PC-3 (cell line): ENCODE measurements at places on chromosomes 4 and X. TPM values are rescaled to one million over a fixed set of nuclear protein-coding genes. Genes with fewer than 3 reads are reported as not detected.
A peak's percentile ranks its signal among the peaks of the same experiment; 100 is the strongest.

- peak overlapping the region; percentile 93 for H3K4me3 ChIP-seq
- no peaks in the 10 kb centered on the region for H3K27me3 ChIP-seq
- peaks cover 10% of the 10 kb centered on the region; the same call in 1 of the 2 replicates for H3K36me3 ChIP-seq
- DNase-seq: no peak
Observed at GRCh38 chr4:139015948-139016471, 429 bp downstream of the NOCT start.

GRCh38 chr4:98929341-98930267, 671 bp upstream of the EIF4E start:
- H3K27ac ChIP-seq: peak overlapping the region; percentile 98
- H3K4me3 ChIP-seq: peak overlapping the region; percentile 92
- no peaks in the 10 kb centered on the region for H3K27me3 ChIP-seq
- peaks cover 17% of the 10 kb centered on the region for H3K4me1 ChIP-seq

GRCh38 chr4:134278675-134279074, 77.1 kb upstream of the PABPC4L start:
- H3K36me3 ChIP-seq: no peaks in the 10 kb centered on the region
- H3K4me1 ChIP-seq: no peaks in the 10 kb centered on the region
- no peaks in the 10 kb centered on the region for H3K27me3 ChIP-seq
- no peak overlapping the region for H3K27ac ChIP-seq

GRCh38 chr4:25941457-25942221, 27.6 kb downstream of the SMIM20 start:
- no peaks in the 10 kb centered on the region for H3K36me3 ChIP-seq
- no peak for DNase-seq
- no peaks in the 10 kb centered on the region for H3K4me1 ChIP-seq
- H3K27me3 ChIP-seq: no peaks in the 10 kb centered on the region
- no peak overlapping the region for H3K27ac ChIP-seq
- no peak overlapping the region for H3K4me3 ChIP-seq

- H3K36me3 ChIP-seq: no peaks in the 10 kb centered on the region; the same call in 1 of the 2 replicates
- no peak overlapping the region for H3K27ac ChIP-seq
- H3K4me3 ChIP-seq: no peak overlapping the region
- H3K4me1 ChIP-seq: no peaks in the 10 kb centered on the region
- no peaks in the 10 kb centered on the region for H3K27me3 ChIP-seq
Observed at GRCh38 chr4:1208266-1208961, 36.0 kb upstream of the SPON2 start.

- H3K36me3 ChIP-seq: no peaks in the 10 kb centered on the region
- H3K4me1 ChIP-seq: no peaks in the 10 kb centered on the region
- H3K4me3 ChIP-seq: peak within 1 kb of the TSS; percentile 50
- no peak within 1 kb of the TSS for H3K27ac ChIP-seq
- no peak for DNase-seq
- no peaks in the 10 kb centered on the region for H3K27me3 ChIP-seq
Observed at GRCh38 chr4:48483006-48483776, at the start of gene SLC10A4. Gene SLC10A4, plus strand, starts transcription at chr4:48483343. Its CDS starts 219 bp downstream, at chr4:48483562.

- no peaks in the 10 kb centered on the region for H3K36me3 ChIP-seq
- no peaks in the 10 kb centered on the region for H3K4me1 ChIP-seq
- H3K27me3 ChIP-seq: no peaks in the 10 kb centered on the region
- H3K4me3 ChIP-seq: no peak overlapping the region
Observed at GRCh38 chrX:22650691-22651090, 349.1 kb upstream of the DDX53 start.

GRCh38 chrX:155997436-155997835, at the start of gene IL9R:
Gene IL9R, plus strand, starts transcription at chrX:155997696. Its CDS starts 64 bp downstream, at chrX:155997760.
- no peaks in the 10 kb centered on the region for H3K4me1 ChIP-seq
- H3K27ac ChIP-seq: no peak within 1 kb of the TSS
- H3K36me3 ChIP-seq: no peaks in the 10 kb centered on the region
- H3K4me3 ChIP-seq: no peak within 1 kb of the TSS

DNA sequence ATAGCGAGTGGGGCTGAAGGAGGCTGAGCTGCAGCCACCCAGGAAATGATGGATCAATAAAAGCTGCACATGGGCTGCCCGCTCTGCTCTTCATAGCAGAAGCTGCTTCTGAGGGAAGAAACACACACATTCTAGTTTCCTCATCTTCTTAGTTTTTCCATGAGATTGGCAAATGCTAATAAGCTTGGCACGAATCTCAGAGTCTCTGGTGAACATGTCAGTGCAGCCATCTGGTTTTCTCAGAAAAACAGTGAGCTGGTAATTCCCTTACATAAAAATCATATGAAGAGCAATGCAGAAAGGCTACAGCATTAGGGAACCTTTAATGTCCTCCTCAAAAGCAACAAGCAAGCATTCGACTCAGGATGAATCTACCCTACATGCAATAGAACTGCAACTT, 69.9 kb downstream of the GATB start:
- peaks cover 25% of the 10 kb centered on the region for H3K4me1 ChIP-seq
- peak overlapping the region; percentile 76 for H3K27ac ChIP-seq
- no peaks in the 10 kb centered on the region for H3K36me3 ChIP-seq

The LONRF3 gene
- 14.5 and 15.6 TPM in 2 replicates for total RNA-seq
